CD4-positive, alpha-beta T cell treated with Interleukin-4 for 4 hours (primary cell): ENCODE measurements at places on chromosomes 5 and 9.

DNA sequence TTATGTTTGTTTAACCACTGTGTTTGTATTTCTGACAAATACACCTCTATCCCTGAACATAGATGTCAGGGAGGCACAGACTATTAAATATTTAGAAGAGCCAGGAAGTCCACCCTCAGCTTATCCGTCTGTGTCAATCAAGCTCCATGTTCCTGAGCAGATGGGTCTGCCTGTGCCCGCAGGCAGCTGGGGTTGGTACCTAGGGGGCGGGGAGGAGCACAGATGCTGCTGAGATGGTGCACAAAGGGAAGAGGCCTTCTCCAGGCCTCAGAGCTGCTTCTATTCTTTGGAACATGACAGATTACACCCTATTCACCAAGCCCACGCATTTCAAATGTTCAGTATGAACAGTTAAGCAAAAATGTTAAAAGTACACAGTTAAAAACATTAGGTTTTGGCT is 142.1 kb downstream of the EPB41L4A start:
- DNase-seq = no peak

DNA sequence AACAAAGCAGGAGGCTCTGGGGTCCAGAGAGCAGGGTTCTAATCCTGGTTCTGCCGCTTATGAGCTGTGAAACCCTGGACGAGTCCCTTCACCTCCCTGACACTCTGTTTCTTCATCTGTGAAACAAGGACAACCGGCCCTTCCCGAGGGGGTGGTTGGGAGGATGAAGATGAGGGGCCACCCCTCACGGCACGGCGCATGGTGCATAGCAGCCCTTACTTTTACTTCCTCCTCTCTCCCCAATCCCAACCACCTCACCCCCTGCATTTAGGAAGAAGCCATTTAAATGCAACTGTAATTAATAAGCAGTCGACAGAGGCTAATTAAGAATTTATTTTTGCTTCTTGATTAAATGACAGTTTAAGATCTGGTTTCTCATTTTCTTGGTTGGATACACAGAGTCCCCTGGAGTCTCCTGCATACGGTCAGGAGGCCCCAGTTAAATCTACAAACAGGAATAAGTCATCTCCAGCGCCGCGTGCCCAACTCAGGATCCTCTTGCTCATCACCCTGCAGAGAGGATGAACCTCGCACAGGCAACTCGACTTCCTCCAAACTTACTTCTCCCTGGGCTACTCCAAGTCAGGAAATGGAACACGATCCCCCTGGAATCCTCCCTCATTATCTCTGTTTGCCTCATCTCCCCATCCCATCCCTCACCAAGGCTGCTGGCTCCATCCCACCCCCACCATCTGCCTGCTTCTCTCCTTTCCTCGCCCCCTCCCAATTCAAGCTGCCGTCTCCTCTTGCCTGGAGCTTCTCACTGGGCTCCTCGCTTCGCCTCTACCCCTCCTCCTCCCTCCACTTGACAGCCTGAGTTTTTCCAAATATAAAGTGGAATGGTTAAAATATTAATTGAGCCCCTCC is 95.9 kb downstream of the HRH2 start:
- DNase-seq = no peak

DNA sequence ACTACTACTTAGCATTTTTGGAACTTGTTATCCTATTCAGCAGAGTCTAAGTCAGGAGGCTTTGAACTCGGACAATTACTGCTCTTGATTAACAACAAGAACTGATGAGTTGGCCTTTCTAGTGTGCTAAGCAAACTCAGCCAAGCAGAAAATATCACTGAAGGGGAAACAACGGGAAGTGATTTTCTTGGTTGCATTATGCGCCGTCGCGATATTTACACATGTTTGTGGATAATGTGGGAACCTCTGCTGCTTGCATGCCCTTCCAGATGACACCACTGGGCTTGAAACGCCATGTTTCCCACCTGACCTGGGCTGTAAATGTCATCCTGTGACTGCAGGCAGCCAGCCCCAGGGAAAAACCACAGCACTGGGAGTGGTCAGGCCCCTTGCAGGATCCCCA is 205.5 kb downstream of the PAX5 start:
- DNase-seq = no peak

DNA sequence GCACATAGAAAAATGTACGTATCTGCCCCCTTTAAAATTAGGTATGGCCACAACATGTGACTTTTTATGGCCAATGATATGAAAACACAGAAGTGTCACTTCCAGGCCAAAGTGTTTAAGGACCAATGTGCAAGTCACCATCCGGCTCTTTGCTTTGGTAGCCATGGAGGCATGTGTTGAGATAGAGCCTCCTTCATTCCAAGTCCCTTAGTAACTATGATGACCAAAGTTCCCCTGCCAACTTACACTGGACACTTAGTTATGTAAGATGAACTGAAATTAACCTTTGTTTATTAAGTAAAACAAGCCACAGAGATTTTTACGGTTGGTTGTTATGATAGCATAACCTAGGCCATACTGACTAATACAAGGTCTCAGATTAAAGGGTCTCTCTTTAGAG is 51.0 kb downstream of the FBN2 start:
- DNase-seq = no peak

DNA sequence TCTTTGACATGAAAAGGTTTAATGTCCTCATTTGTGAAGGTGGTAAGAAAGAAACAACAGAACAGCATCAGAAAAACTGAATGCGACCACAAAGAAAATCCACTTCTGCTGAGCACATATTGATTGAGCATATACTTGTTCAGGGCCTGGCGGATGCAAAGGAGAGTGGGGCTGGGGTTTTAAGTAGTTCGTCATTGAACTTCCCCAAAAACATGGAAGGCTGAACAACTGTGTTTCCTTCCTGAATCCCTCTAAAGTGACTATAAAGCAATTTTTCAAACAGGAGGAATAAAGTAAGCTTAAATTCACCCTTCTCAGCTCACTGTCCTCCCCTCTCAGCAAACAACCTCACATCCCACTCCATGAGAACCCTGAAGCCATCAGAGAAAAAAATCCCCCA is 262.9 kb downstream of the AGTPBP1 start:
- no peak for DNase-seq

- DNase-seq = peak; percentile 71
Observed at GRCh38 chr9:129584136-129584535, 36.8 kb downstream of the C9orf50 start.

DNA sequence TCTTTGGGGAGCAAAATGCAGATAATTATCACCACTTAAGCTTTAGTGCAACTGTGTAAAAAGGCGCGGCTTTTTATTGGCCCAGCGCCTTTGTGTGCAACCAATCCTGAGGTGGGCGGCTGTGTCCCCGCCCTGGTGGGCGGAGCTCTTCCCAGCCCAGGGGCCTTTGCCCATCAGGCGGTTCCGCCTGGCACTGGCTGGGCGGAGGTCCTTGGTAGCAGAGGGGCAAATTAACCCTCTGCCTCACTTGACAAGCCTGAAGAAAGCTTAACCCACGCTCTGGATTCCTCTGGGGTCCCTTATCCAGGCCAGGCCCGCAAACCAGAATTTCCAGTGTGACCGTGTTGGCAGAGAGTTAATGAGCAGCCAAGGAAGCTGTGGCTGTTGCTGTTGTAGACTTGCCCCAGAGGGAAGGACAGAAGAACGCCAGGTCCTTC is 12.8 kb upstream of the NIPAL4 start:
- no peak for DNase-seq

DNA sequence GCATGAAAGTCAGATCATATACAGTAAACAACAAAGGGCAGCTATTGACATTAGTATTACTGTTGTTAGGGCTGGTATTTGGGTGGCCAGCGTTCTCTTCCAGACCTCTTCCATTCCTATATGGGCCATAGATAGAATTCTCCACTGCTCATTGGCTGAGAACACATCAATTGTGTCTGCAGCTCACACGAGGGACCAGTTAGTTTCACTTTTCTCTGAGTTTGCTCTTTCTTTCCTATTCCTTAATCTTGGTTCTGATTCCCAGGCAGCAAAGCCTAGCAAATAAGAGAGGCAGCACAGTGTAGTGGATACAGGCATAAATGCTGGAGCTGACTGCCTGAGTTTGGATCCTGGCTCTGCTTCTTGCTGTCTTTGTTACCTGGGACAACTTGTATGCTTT is 476.4 kb downstream of the SPOCK1 start:
- DNase-seq = no peak
